ENCODE measurements at places on chromosomes 11 and 22.

GRCh38 chr11:8271106-8271886, 7.6 kb upstream of the LMO1 start:
- no peak for DNase-seq

DNA sequence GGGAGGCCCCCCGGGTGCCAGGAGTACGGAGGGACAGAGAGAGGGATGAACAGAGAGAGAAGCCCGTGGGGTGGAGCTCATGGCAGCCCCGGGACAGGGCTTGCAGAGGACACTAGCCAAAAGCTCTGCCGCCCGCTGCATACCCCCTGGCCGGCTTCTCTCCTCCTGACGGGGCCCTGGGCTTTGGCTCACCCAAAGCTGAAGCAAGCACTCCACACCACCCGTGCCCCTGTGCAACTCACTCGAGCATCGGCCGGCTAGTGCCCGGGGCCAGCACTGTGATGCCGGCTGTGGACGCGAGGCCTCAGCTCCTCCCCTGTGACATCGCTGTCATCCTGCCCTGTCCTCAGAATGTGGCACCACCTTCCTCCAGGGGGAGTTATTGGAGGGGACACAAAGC, 429.6 kb downstream of the BRD1 start:
- no peak for DNase-seq

DNA sequence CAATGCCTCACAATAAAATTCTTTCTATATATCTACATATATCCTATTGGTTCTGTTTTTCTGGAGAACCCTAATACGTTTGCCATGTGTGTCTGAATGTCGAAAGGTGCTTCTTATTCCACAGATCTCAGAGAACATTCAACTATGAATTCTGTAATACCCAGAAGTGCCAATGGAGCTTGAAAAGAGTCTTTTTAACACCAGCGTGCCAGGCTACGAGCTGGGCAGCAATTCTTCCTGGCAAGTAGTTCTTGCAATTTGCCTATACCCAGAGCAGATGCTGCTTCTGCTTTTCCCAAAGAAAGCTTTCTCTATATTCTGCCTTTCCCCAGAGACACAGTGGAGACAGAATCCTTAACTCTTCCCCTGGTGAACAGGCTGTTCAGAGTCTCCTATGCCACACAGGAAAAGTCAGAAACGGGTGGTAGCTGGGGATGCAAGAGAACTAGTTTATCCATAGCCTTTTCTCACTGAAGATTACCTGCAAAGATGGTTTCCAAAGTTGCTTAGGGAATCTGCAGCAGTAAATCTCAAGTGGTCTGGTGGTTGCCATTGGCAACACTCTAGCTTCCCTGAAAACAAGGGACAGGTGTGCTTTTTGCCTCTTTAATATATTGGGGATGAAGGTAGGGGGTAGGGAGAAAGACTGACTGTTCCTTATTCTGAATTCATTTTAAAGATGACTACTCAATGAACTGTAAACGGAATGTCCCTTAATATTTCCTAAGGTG, 16.8 kb upstream of the PAFAH1B2 start:
- no peak for DNase-seq

GRCh38 chr11:72996959-72997358, 145.2 kb downstream of the FCHSD2 start:
- no peak for DNase-seq

GRCh38 chr22:29310065-29310862, 3.8 kb downstream of the GAS2L1 start:
- no peak for DNase-seq

GRCh38 chr11:43934601-43935423, 7.6 kb upstream of the C11orf96 start:
- no peak for DNase-seq

DNA sequence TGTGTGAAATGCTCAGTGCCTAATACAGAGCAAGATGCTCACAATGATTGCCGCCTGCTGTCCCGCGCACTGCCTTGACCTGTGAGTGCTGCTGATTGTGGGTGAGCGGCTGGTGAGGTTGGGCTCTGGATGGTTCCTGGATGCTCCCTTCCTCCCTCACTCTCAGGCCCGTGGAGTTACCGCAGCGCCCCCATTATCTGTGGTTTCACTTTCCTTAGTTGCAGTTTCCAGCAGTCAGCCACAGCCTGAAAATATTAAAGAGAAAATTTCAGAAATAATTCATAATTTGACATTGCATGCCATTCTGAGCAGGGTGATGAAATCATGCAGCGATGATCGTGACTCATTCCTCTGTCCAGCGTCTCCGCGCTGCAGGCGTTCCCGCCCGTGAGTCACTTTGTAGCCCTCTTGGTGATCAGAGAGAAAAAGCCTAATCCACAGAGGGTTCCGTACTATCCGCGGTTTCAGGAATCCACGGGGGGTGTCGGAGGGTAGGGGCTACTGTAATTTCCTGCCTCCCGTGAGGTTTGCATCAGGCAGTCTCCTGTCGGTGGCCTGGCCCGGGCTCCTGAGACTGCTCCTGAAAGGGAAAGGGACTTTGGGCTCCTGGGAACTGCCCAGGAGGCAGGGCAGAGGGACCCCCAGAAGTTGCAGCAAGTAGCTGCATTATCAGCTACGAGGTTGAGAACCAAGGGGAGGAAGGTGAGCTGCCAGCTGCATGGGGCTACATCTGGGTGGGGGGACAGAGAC, 10.6 kb downstream of the RPL3 start:
- peak; percentile 65 for DNase-seq

DNA sequence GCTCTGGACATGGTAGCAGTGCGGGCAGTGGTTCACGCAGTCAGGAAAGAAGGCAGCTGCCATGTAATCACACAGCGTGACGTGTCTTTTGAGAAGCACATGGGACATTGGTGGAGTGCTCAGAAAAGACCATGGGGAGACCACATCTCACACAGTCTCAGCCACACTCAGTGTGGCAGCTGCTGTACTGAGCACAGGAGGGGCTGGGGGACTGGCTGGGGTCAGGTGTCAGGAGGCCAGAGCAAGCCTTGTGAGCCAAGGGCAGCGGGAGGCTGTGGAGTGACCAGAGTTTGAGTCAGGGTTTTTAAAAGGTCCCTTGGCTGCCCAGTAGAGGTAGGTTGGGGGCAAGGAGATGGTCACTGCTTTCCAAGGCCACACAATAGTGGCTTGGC, 18.5 kb downstream of the CLDN5 start:
- DNase-seq = no peak

GRCh38 chr11:125211191-125211947, 46.8 kb downstream of the PKNOX2 start:
- no peak for DNase-seq

DNA sequence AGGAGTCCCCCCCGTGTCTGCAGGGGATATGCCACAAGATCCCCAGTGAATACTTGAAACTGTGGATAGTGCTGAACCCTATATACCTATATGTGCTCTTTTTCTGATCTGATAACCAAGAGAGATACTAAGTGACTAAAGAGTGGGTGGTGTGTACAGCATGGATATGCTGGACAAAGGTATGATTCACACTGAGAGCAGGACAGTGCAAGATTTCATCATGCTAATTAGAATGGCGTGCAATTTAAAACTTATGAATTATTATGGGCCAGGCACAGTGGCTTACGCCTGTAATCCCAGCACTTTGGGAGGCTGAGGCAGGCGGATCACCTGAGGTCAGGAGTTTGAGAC, 90.2 kb upstream of the ALKBH3 start:
- no peak for DNase-seq

GRCh38 chr22:23236440-23237184, 56.3 kb downstream of the BCR start:
- no peak for DNase-seq

GRCh38 chr11:86695373-86695772, 23.0 kb upstream of the ME3 start:
- DNase-seq = no peak

GRCh38 chr11:1242289-1242688, 19.4 kb downstream of the MUC5B start:
- DNase-seq = no peak

DNA sequence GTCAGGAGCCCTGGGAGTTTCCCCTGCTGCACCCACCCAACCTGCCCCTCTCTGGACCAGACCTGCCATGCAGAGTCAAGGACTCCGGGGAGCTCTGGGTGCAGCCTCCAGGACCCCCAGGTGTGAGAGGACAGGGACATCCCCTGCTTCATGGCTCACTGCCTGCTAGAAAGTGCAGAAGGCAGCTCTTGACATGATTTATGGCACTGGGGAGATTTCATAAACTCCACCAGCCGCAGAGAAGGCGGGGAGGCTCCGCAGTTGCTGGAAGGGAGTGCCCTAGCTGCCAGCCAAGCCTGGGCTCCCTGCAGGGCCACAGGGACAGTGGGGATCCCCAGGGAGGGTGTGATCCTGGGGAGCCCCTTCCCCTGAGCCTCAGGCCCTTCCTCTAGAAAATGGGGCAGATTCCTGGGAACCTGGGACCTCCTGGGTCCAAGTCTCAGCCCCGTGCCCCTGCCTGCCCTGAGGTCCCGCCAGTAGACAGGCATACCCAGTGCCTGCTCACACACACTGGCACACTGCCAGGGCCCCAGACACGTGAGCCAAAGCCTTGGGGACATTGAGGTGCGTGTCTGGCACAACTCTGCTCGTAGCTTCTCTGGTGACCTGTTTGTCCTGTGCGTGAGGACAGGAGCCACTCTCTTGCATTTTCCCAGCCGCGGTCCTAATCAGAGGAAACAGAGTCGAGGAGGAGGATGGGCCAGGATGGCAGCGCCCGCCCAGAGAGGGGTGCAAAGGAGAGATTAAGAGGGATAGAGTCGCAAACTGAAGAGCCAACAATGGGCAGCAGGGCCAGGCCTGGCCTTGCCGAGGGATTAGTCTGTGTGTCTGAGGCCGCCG, 13.8 kb downstream of the CABP7 start:
- no peak for DNase-seq

DNA sequence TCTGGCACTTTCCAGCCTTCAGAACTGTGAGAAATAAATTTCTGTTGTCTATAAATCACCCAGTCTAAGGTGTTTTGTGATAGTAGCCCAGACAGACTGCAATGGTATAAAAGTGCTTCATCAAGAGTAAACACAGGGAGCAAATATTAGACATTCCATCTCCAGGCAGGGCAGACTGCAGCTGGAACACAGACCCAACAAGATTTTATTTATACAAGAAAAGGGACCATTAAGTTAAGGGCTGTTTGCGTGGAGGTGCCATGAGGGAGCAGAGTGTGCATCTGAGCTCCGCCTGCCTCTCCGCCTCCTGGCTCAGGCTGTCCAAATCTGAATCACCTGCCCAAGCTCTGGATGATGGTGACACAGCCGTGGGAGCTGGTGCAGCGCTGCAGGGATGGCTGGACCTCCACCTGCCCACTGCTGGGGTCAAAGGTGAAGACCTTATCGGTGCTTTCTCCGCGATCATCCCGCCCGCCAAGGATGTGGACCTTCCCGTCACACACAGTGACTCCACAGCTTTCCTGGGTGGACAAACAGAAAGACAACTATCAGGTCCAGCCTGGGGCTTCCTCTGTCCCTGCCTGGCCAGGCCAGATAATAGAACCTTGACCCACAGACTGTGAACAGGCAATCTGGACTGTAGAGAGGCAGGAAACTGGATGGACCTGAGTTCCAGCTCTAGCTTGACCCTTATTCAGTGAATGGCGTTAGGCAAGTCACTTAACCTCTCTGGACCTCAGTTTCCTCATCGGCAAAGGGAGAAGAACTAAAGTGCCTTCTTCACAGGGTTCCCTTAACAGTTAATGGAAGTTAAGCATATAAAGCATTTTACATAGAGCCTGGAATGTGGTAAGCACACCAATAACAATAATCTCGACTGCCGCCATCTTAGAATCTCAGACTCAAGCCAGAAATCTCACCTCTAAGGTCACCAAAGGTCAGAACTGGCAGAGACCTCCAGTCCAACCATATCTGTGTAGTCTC, 10.5 kb downstream of the KLHL35 start:
- peak; percentile 75 for DNase-seq

DNA sequence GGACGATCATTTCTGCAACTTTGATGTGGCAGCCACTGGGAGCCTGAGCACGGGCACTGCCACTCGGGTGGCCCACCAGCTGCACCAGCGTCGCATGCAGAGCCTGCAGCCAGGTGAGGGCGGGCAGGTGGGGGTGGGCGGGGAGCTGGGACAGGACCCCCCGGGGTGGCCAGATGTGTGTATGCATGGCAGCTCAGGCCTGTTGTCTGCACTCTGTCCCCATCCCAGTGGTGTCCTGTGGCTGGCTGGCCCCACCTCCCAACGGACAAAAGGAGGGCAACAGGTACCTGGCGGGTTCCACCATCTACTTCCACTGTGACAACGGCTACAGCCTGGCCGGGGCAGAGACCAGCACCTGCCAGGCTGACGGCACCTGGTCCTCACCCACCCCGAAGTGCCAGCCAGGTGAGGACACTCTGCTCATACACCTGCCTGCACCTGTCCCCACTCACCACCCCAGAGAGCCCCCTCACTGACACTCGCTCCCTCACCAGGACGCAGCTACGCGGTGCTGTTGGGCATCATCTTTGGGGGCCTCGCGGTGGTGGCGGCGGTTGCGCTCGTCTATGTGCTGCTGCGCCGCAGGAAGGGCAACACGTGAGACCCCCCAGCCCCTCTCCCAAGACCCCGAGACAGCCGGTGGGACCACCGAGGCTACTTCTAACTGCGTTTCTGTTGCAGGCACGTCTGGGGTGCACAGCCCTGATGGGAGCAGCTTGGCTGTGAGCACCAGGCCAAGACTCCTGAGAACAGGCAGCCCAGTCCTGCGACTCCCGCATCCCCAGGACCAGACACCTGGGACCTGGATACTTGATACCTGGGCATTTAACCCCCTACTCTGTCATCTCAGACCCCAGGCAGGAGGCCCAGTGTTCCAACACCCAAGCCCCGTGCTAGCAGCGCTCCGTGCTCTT, 6.7 kb downstream of the SUSD2 start:
- DNase-seq = no peak

- DNase-seq = no peak
These were observed 124.1 kb downstream of the INSC start for GRCh38 chr11:15238856-15239255.

Measured in K562 (cell line).